ENCODE measurements at places on chromosomes 2 and 18. TPM values are rescaled to one million over a fixed set of nuclear protein-coding genes. Genes with fewer than 3 reads are reported as not detected.

DNA sequence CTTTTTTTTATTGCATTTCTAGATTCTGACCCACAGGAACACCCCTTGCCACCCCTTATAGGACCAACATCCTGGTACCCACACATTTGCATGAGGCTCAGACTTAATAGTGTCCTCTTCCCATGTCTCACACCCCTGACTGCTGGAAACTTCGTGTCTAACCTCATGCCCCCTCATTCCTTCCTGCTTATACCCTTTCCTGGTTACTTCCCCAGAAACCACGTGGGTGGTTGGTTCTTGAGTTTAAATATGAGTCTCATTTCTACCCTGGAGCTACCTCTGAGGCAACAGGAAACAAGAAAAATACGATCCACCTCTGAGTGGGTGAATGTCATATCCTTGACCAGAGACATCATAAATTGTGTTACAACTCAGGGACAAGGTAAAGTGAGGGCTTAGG is 1.6 kb downstream of the TNP1 start:
- H3K4me1 ChIP-seq = no peaks in the 10 kb centered on the region
- no peak overlapping the region for H3K4me3 ChIP-seq
- no peaks in the 10 kb centered on the region for H3K27me3 ChIP-seq
- DNase-seq = no peak
- no peaks in the 10 kb centered on the region for H3K36me3 ChIP-seq

DNA sequence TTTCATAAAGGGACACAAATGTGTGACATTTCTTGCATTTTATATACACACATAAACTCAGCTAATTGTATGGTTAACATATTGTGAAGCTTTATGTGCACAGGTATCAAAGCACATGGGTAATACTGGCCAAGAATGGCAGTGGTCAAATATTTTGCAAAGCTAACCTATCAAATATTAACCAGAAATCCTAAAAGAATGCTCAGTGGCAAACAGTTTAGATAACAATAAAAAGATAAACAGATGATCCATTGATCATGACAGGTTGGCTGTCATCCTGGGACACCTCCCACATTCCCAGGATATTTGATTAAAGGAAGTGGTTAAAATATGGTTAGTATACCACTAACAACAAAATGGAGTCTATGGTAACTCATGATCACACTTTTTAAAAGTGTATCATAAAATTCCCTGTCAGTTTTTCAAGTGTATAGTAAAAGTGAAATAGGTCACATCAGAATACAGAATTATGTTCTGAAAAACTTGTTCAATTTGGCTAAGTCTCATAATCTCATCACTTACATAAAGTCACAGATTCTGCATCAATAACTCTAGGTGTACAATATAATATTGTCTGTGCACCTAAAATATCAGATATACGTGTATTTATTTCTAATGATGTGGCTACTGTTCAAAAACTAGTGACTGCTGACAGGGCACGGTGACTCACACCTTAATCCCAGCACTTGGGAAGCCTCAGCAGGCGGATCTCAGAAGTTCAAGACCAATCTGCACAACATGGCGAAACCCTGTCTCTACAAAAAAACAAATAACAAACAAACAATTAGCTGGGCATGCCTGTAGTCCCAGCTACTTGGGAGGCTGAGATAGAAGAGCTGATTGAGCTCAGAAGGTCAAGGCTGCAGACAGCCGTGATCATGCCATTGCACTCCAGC is 48.9 kb downstream of the CDH2 start:
- no peaks in the 10 kb centered on the region for H3K4me1 ChIP-seq
- no peak overlapping the region for H3K4me3 ChIP-seq
- no peak overlapping the region for H3K27ac ChIP-seq
- H3K36me3 ChIP-seq = no peaks in the 10 kb centered on the region
- H3K27me3 ChIP-seq = no peaks in the 10 kb centered on the region

GRCh38 chr2:104876606-104877570 is 23.0 kb downstream of the POU3F3 start:
- H3K4me3 ChIP-seq = no peak overlapping the region
- H3K36me3 ChIP-seq = no peaks in the 10 kb centered on the region
- peaks cover 7% of the 10 kb centered on the region for H3K27me3 ChIP-seq

DNA sequence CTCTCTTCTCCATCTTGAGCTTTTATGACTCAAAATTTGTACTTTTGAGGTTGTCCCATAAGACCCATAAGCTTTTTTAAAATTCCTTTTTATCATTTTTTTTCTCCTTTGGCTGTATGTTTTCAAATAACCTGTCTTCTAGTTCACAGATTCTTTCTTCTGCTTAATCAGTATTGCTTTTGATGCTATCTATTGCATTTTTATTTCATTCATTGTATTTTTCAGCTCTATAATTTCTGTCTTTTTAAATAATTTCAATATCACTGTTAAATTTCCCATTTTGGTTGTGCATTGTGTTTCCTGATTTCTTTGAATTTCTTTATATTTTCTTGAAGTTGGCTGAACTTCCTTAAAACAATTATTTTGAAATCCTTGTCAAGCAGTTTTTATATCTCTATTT is 4.8 kb upstream of the XDH start:
- H3K4me3 ChIP-seq = no peak overlapping the region
- no peak overlapping the region for H3K27ac ChIP-seq
- no peak for DNase-seq
- no peaks in the 10 kb centered on the region for H3K27me3 ChIP-seq
- H3K36me3 ChIP-seq = no peaks in the 10 kb centered on the region
- no peaks in the 10 kb centered on the region for H3K4me1 ChIP-seq

DNA sequence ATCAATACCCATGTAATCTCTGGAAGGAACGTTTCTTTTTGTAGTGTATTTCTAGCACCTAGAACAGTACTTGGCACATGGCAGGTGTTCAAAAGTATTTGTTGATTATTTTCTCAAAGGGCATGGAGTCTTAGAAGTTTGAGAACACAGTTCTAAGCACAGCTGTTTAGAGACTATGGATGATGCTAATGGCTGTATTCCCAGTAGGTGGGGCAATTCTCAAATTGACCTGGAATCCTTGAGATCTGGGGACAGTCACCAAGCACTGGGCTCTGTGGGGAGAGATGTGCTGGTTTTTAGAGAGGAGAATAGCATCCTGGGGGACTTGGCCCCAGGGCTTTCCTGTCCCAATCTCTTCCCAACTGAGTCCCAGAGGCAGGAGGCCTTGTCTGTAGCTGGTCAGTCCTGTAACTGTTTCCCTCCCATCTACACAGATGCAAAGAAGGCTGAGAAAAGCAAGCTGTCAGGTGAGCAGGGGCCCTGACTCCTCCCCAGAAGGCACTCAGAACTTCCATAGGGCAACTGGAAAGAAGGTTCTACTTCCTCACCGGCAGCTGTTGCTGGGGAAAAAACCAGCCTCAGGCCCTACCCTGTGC is 17.5 kb upstream of the IL36G start:
- DNase-seq = no peak
- no peaks in the 10 kb centered on the region for H3K4me1 ChIP-seq
- no peak overlapping the region for H3K27ac ChIP-seq
- H3K36me3 ChIP-seq = no peaks in the 10 kb centered on the region
- peaks cover 5% of the 10 kb centered on the region for H3K27me3 ChIP-seq

- H3K27ac ChIP-seq = no peak overlapping the region
- H3K36me3 ChIP-seq = no peaks in the 10 kb centered on the region
- H3K27me3 ChIP-seq = no peaks in the 10 kb centered on the region
- H3K4me1 ChIP-seq = no peaks in the 10 kb centered on the region
These were observed 48.6 kb downstream of the PDCL3 start for GRCh38 chr2:100611079-100612029.

GRCh38 chr2:143730155-143730952 is 601.1 kb downstream of the ARHGAP15 start:
- peak overlapping the region; percentile 68 for H3K27ac ChIP-seq
- peak overlapping the region; percentile 42 for H3K4me3 ChIP-seq
- peak; percentile 33 for DNase-seq
- no peaks in the 10 kb centered on the region for H3K27me3 ChIP-seq

- H3K27ac ChIP-seq = no peak overlapping the region
- H3K4me1 ChIP-seq = peaks cover 4% of the 10 kb centered on the region
- H3K36me3 ChIP-seq = 0 out of 2 replicates have a peak, but pooled peaks cover 2% of the 10 kb centered on the region
- H3K27me3 ChIP-seq = no peaks in the 10 kb centered on the region
These were observed 97.8 kb downstream of the NCK2 start for GRCh38 chr2:105842555-105842954.

- peaks cover 8% of the 10 kb centered on the region for H3K4me1 ChIP-seq
- H3K36me3 ChIP-seq = no peaks in the 10 kb centered on the region
- DNase-seq = peak; percentile 100
- H3K4me3 ChIP-seq = peak overlapping the region; percentile 68
- H3K27ac ChIP-seq = peak overlapping the region; percentile 86
These were observed 552 bp upstream of the MXD1 start for GRCh38 chr2:69914164-69914949.

DNA sequence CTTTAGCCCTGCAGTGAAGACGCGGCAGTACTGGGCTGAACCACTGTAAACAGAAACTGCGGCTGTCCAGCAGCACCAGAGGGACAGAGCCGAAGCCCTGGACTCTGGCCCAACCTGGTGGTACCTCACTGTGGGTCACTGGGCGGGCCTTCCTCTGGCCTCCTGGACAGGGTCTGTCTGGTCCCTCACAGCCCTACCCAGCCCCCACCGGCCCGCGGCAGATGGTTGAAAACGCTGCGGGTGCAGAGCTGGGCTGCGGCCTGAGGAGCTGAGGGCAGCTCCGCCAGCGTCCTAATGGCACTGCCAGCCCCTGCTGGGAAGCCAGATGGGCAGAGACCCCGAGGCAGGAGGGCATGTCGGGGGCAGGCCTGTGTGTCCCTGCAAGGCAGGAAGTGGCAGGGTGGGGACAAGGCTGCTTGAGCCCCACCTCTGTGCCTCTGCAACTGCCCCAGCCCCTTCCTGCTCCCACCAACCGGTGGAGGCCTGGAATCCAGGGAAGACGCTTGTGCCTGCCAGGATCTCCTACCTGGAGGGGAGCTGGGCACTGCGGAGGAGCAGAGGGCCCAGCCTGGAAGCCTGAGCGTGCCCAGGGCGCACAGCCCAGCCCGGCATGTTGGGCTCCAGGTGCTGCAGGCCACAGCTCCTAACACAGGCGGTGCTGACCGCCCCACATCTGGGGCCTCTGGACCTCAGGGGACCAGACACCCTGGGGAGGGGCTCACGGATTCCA is 36.3 kb downstream of the HS6ST1 start:
- H3K27ac ChIP-seq = no peak overlapping the region
- peaks cover 3% of the 10 kb centered on the region for H3K36me3 ChIP-seq
- H3K4me1 ChIP-seq = no peaks in the 10 kb centered on the region
- H3K27me3 ChIP-seq = no peaks in the 10 kb centered on the region

GRCh38 chr2:42569116-42569711 is 782 bp downstream of the MTA3 start:
- no peaks in the 10 kb centered on the region for H3K36me3 ChIP-seq
- no peak for DNase-seq
- H3K27me3 ChIP-seq = no peaks in the 10 kb centered on the region

- no peaks in the 10 kb centered on the region for H3K27me3 ChIP-seq
- no peak overlapping the region for H3K27ac ChIP-seq
- no peaks in the 10 kb centered on the region for H3K4me1 ChIP-seq
- no peak overlapping the region for H3K4me3 ChIP-seq
- H3K36me3 ChIP-seq = no peaks in the 10 kb centered on the region
- no peak for DNase-seq
These were observed 151.4 kb downstream of the SNTG2 start for GRCh38 chr2:1101982-1102590.

GRCh38 chr2:154697418-154698252 is 860 bp upstream of the KCNJ3 start:
- no peak for DNase-seq
- H3K27me3 ChIP-seq = peaks cover 2% of the 10 kb centered on the region
- no peak overlapping the region for H3K4me3 ChIP-seq
- no peaks in the 10 kb centered on the region for H3K4me1 ChIP-seq
- no peak overlapping the region for H3K27ac ChIP-seq

DNA sequence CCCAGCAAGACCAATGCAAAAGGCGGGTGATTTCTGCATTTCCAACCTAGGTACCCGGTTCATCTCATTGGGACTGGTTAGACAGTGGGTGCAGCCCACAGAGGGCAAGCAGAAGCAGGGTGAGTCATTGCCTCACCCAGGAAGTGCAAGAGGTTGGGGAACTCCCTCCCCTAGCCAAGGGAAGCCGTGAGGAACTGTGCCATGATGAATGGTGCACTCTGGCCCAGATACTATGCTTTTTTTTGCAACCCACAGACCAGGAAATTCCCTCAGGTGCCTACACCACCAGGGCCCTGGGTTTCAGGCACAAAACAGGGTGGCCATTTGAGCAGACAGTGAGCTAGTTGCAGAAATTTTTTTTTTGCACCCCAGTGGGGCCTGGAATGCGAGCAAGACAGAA is 662.6 kb upstream of the ACVR2A start:
- no peak overlapping the region for H3K4me3 ChIP-seq
- no peaks in the 10 kb centered on the region for H3K36me3 ChIP-seq
- H3K27ac ChIP-seq = peak overlapping the region; percentile 85

DNA sequence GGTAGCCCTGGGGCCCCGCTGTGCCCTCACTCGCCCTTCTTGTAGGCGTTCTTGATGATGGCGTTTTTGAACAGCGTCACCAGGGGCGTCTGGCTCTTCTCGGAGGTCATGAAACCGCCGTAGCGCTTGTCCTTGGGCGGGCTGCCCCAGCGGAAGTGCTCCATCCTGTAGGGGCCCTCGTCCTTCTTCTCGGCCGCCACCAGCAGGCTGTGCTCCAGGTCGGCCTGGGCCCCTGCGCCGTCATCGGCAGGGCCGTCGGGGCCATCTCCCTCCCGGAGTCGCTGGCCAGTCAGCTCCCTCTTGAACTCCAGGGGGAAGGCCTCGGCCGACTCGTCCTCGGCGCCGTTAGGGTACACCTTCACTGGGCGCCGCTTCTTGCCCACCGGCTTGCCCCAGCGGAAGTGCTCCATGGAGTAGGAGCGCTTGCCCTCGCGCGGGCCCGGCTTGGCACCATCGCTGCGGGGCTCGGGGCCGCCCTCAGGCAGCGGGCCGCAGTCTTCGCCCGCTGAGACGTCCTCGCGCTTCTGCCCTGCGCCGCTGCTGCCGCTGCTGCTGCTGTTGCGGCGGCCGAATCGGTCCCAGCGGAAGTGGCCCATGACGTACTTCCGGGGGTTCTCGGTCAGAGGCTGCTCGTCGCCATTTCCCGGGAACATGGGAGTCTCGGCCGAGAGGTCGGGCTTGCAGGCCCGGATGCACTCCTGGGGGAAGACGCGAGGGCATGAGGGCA is 7.2 kb downstream of the POMC start:
- H3K36me3 ChIP-seq = no peaks in the 10 kb centered on the region
- no peaks in the 10 kb centered on the region for H3K27me3 ChIP-seq
- peaks cover 8% of the 10 kb centered on the region for H3K4me1 ChIP-seq
- H3K4me3 ChIP-seq = peak overlapping the region; percentile 12
- no peak for DNase-seq

GRCh38 chr2:231053846-231054245 is 2.8 kb upstream of the PSMD1 start:
- peaks cover 8% of the 10 kb centered on the region for H3K4me1 ChIP-seq
- no peak overlapping the region for H3K27ac ChIP-seq
- H3K4me3 ChIP-seq = no peak overlapping the region
- DNase-seq = no peak
- peaks cover 2% of the 10 kb centered on the region for H3K27me3 ChIP-seq
- no peaks in the 10 kb centered on the region for H3K36me3 ChIP-seq

- DNase-seq = no peak
- H3K4me1 ChIP-seq = no peaks in the 10 kb centered on the region
- no peak overlapping the region for H3K27ac ChIP-seq
- no peaks in the 10 kb centered on the region for H3K27me3 ChIP-seq
- H3K36me3 ChIP-seq = no peaks in the 10 kb centered on the region
These were observed 193.5 kb downstream of the SPP2 start for GRCh38 chr2:234243871-234244565.

GRCh38 chr18:46668694-46669093 is 11.7 kb upstream of the LOXHD1 start:
- no peaks in the 10 kb centered on the region for H3K27me3 ChIP-seq
- H3K27ac ChIP-seq = no peak overlapping the region
- H3K4me1 ChIP-seq = no peaks in the 10 kb centered on the region
- no peak for DNase-seq
- H3K4me3 ChIP-seq = no peak overlapping the region

Gene UGT1A9
- not detected for total RNA-seq

Gene ITM2C
- 167 TPM for total RNA-seq

Gene MERTK
- total RNA-seq = 1.0 TPM

Gene FAM237A
- not detected for total RNA-seq

Gene RUFY4
- 2.7 TPM for total RNA-seq

Gene EFHD1
- total RNA-seq = not detected

Gene TBR1
- total RNA-seq = not detected

Data from GM12878 (cell line).